ENCODE measurements at places on chromosomes 12 and 14.

DNA sequence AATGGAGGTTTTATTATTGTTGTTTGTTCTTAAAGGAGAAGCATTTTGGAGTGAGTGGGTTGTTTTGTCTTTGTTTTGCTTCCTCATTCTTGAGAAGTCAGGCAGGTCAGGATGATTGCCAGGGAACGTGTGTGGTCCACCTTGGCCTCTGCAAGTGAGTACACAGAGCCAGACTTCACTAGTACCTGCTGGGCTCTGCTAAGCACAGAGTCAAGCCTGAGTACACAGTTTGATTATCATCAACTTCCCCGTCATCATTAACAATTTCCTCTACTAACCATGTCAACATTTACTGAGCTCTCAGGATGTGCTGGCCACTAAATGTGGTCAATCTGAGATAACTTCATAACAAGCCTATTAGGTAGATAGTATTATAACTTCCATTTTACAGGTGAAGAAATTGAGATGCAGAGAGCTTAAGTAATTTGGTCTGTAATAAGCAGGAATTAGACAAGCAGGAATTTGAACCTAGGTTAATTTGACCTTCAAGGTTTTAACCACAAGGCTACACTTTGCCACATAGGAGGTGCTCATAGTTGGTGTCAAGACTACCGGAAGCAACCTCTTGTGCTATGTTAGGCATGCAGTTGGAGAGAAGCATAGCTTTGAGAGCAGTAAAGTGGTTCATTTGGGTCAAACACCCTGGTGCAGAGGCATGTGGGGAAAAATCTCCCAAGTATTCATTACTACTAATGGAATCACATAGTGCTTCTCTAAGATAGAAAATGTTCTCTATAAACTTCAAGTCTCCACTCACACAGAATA lies 178.3 kb downstream of the NUAK1 start:
- DNase-seq: no peak

DNA sequence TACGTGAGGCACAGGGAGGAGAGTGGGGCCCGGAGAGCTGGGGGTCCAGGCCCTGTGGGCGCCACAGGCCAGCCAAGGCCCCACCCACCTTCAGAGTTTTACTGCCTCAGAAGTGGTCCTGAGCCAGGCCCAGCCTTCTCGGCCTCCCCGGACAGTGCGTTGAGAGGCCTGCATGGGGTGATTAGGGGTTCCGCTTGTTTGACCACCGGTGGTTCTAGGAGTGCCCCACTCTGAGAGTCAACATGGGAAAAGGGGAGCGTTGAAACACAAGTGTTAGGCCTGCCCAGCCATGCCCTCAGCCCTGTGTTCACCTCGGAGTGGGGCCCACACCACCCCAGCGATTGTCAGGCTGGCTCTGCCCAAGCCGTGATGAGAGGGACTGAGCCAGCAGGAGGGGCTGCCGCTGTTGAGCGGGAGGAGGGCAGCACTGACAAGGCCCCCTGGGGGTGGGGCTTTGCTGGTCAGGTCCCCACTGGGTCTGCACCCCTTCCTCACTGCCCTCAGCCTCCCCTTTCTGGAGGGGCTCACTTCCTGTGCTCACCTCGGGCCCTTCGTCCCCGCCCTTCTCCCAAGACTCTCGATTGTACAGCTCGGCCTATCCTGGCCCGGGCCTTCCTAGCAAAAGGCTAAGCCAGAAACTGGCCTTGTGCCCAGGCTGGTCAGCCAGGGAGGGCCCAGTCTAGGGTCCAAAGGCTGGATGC lies 4.8 kb downstream of the CKB start:
- DNase-seq: no peak

DNA sequence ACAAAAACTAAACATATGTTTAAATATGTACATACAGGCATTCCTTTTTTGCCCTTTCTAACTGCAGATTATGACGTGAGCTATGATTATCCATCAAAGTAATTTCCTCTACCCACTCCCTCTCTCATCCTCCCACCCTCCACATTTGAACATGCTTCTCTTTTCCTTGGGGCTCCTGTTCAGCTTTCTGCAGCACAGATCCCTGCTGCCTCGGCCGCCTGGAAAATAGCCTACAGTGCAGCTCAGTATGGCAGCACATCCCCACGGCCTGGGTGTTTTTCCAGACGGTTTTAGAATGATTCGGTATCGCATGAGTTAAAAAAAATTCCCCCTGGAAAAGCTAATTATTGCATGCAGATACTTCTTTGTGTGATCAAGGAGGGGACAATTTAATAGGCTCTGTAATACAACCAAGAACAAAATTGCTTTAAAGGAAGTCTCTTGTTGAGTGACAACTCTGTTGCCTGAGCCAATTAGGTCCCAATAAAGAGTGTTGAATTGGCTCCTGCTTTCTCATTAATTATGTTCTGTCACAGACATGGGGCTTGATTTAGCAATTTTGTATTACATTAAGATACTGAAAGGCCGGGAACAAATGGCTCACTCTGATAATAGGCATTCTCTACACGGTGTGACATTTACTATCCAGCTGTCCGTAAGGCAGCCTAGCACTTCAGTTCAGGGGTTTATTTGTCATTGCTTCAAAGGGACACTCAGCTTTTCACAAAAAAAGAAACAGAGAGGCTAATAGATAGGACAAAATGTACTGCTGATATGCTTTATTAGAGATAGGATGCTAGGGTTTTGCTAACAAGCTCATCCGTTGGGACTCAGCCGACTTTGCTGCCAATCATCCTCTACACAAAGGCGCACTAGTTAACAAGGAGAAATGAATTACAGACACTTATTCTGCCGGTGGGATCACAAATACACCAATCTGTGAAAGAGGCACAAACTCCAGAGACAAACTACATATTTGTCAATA lies 285.8 kb upstream of the G2E3 start:
- no peak for DNase-seq

DNA sequence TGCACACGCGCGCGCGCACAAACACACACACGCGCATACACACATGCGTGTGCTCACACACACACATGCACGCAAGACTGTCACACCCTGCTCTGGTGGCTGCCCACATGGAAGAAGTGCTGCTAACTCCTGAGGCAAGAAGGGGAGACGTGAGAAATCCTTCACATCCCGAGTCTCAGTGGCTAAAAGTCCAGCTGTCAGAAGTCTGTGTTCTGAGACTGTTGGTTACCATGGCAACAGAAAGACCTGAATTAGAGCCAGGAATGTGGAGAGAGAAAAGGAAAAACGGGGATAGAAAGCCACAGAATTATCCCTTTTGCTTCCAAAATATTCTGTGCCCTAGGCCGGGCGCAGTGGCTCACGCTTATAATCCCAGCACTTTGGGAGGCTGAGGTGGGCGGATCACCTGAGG lies 71.2 kb downstream of the PPFIBP1 start:
- DNase-seq: no peak
